ENCODE measurements at places on chromosomes 5 and 9.

GRCh38 chr5:139710319-139711066 lies 62.3 kb downstream of the CXXC5 start:
- peak; percentile 62 for DNase-seq

- DNase-seq: no peak
Measured at GRCh38 chr5:87732875-87733768, 320.4 kb upstream of the CCNH start.

GRCh38 chr9:19184144-19184917 lies 46.2 kb upstream of the DENND4C start:
- no peak for DNase-seq

DNA sequence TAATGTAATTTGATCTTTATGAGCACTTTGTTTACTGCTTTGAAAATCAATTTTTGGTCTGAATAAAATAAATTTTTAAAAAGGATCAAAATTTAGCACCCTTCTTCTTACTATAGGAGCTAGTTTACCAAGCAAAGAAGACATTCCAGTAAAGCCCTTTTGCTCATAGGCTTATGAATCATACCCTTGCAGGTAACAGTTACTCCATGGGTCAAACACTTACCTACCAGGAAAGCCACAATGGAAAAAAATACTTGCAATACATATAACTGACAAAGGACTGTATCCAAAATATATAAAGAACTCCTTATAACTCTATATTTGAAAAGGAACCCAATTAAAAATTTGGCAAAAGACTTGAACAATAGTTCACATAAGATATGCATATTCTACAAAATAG lies 66.6 kb downstream of the SHOC1 start:
- DNase-seq: no peak

DNA sequence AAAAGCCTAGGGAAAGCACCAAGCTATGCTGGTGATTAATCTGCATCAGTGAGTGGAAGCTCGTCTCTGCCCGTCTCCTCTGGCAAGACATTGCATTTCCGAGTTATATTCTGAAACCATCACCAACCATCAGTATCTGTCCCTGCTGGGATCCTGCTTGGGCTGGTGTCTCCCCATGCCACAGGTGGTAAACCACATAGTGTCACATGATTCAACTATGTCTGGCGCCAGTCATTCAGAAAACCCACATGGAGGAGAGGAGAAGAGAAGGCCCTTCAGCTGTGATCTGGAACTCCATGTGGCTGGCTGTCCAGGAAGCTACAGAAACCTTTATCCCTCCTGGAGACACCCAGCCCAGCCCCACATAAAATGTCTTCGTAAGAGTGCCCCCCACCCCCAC lies 4.8 kb downstream of the IL9 start:
- DNase-seq: no peak

GRCh38 chr9:2356041-2356790 lies 265.4 kb upstream of the VLDLR start:
- no peak for DNase-seq

- no peak for DNase-seq
Measured at GRCh38 chr9:26171691-26172090, 493.4 kb upstream of the TUSC1 start.

DNA sequence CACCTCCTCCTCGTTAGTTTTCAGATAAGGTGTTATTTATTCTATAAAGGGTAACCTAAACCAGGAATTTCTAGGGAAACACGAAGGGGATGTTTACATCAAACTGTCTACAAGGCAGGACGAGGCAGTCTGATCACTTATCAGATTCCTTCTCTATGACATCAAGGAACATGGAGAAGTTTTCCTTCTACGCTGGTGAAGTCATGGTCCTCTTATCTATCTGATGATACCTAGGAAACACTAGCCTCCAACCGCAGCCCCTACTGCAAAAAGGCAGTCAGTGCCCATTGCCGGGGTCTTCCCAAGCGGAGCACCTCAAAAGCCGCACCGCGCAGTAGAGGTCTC lies 1.5 kb downstream of the MPDZ start:
- DNase-seq: no peak

DNA sequence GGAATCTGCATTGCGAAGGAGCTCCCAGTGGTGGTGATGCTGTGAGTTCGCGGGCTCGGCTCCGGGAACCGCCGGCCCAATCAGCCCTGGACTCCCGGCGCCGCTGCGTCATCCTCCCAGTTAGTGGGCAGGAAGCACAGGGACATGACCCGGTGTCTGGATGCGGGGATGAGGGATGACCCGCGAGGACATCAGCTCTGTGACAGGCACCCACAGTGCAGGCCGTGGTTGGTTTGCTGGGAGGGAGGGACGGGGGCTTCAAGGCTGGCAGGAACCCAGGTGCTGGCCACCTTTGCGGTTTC lies 996 bp downstream of the NXNL2 start:
- DNase-seq: no peak

GRCh38 chr9:68973619-68974018 lies 40.3 kb downstream of the PRKACG start:
- no peak for DNase-seq

DNA sequence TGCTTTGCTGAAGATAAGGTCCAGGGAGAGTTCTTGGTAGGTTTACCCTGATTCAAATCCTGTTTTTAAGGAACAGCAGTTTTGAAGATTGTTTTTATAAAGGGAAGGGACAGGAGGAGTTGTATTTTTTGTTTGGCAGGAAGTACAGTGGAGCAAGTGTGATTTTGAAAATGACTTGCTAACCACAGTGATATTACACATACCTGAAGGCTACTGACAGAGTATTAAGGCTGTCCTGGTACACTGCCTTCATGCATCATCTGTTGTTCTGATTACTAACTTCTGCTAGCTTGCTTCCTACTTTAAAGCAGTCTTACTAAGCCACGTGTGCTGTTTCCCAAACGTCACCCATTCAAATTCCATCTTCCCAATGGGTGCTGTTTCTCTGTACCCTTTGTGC lies 559.5 kb upstream of the SGCD start:
- no peak for DNase-seq

DNA sequence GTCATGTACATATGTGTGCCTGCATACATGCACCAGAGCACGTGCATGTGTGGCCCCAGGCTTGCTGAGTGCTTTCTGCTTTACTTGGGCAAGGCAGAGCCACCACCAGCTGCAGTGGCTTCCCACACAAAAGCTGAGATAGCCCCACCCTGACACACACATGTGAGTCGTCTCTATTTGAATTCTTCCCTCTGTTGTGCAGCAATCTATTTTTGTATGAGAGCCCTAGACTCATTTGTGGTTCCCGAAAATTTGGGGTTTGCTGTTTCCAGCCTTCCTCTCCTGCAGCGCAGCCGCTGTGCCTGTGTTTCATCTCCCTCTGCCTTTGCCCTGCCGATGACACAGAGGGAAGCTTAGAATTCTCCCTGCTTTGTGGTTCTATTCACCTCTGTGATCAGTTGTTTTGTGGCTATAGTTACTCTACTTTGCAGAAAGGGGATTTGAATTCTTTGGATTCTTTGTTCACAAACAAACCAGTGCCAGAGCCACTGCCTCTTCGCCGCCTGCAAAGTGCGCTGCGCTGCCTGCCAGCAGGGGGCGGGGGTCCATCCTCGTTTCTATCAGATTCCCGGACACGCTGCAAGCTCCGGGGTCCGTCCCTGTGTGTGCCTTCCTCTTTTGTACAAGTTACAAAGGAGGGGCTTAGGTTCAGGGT lies 95.8 kb upstream of the DAP start:
- DNase-seq: peak; percentile 86

- no peak for DNase-seq
Measured at GRCh38 chr5:35835796-35836742, 20.6 kb upstream of the IL7R start.

GRCh38 chr9:100554935-100555401 lies 22.9 kb upstream of the CAVIN4 start:
- DNase-seq: no peak

DNA sequence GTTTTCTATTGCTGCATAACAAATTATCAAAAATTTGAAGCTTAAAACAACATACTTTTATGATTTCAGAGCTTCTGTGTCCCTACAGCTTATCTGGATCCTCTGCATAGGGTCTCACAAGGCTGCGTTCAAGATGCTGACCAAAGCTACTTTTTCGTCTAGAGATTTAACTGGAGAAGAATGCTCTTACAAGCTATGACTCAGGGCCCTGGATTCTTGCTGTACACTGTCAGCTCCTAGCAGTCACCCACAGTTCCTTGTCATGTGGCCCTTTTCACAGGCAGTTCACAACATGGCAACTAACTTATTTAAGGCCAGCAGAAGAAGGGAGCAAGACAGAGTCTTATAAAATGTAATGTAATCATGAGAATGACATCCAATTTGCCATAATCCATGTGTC lies 70.8 kb upstream of the FAM174A start:
- DNase-seq: no peak

- no peak for DNase-seq
Measured at GRCh38 chr9:3795556-3795955, 269.8 kb upstream of the RFX3 start.

DNA sequence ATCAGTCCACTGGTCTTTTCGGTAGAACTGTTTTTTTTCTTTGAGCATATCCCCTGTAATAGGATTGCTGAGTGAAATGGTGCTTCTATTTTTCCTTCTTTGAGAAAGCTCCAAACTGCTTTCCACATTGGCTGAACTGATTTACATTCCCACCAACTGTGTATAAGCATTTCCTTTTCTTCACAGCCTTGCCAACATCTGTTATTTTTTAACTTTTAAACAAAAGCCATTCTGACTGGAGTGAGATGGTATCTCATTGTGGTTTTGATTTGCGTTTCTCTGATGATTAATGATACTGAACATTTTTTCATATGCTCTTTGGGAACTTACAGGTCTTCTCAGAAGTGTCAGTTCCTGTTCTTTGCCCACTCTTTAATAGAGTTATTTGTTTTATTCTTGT lies 764.7 kb downstream of the MTRR start:
- no peak for DNase-seq

- DNase-seq: no peak
Measured at GRCh38 chr5:129345213-129345924, 114.7 kb upstream of the ADAMTS19 start.

- DNase-seq: no peak
Measured at GRCh38 chr5:2891781-2892180, 140.3 kb upstream of the IRX2 start.

- no peak for DNase-seq
Measured at GRCh38 chr9:96015876-96016686, 140.6 kb downstream of the ERCC6L2 start.

GRCh38 chr5:73420666-73421065 lies 27.9 kb downstream of the FOXD1 start:
- DNase-seq: no peak

DNA sequence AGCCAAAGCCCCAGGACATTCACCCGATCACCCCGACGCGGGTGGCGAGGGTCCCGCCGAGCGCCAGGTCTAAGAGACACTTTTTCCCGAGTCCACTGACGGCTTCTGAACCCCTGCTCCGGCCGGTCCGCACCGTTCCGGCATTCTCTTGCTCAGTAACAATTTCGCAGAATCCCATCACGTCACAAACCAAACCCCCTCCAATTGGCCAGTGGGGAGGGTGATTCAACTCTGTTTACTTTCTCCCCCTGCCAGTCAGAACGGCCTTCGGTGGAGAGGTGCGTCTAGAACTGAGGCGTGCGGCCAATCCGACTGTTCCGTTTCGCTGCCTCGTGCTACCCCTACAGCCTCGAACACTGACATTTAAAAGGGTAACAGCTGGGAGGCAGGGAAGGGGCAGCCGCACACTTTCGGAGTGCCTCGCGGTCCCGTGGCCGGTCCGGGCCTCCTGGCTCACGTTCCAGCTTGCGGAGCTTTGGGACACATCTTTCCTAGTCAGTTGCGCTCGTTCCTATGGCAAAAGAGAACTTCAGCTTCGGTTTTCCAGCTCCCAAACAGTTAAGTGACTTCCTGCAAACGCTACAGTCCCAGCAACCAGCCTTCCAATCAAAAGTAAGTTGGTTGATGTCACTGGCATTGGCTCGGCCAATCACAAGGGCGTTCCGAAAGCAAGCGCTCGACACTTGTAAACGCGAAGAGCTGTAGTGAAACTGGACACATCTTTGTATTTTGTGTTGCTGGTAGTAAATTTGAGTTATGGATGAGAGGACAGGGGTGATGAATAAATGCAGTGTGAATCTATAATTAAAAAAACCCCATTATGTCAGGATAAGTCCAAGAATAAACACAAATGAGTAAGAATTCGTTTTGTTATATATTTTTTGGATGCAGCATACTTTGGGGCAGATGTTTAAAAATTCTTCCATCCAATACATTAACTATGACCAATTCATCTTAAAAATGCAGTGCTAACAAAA lies at the start of gene KLF9:
TSS of gene KLF9 (minus strand) at position 859 of the 977 bp plus-strand sequence. CDS start 1,294 bp downstream, outside the sequence.
- DNase-seq: peak; percentile 74

GRCh38 chr9:127129073-127129717 lies 6.8 kb upstream of the ANGPTL2 start:
- DNase-seq: no peak

DNA sequence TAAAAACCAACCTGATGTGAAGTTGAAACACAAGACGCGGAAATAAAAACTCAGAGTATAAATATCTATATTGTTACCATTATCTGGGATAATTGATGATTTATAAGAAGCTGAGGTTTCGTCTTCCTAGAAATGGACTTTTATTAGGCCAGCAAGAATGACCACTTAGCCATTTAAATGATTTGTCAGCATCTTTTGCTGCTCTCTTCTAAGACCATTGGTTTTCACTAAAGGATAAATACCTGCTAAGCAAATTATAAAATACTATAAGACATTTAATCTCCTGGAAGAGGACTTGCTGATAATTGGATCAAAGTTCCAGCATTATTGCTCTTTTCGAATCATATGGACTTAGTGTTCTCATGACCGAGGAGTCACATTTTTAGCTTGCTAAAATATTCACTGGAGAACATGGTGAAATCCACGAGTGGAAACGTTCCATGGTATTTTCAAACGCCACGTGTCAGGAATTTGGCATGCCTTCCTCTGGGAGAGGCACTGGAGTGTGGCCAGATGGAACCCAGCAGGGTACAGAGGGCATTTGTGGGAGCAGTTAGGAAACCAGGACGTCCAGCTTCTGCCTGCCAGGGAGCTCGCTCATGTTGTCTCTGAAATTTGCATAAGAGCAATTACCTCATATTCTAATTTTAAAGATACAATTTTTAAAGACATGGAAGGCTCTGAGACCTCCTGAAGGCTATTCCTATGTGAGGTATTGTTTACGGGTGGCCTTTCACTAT lies 43.1 kb downstream of the TNFAIP8 start:
- no peak for DNase-seq

GRCh38 chr5:61669531-61669930 lies 337.5 kb downstream of the ZSWIM6 start:
- DNase-seq: no peak

DNA sequence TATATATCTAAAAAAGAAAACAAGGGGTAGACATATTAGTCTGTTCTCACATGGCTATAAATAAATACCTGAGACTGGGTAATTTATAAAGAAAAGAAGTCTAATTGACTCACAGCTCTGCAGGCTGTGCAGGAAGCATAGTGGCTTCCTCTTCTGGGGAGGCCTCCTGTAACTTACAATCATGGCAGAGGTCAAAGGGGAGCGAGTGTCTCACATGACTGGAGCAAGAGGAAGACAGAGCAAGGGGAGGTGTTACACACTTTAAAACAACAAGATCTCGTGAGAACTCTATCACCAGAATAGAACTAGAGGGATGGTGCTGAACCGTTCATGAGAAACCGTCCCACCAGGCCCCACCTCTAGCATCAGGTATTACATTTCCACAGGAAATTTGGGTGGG lies 616.8 kb downstream of the TLE4 start:
- DNase-seq: no peak
